Ovary (tissue), 10 donors: ENCODE measurements at places on chromosomes 7 and 10. TPM values are rescaled to one million over a fixed set of nuclear protein-coding genes. Genes with fewer than 3 reads are reported as not detected.

Gene TCF7L2
- 41.7 TPM for polyA plus RNA-seq

Gene A1CF
- polyA plus RNA-seq, result not detected

Gene GRM3
- polyA plus RNA-seq, result 0.10 TPM

Gene BMPER
- 5.4 TPM for polyA plus RNA-seq

Gene NKX2-3
- polyA plus RNA-seq, result 0.12 TPM

Gene MLXIPL
- polyA plus RNA-seq, result 0.71 TPM

Gene BTBD16
- polyA plus RNA-seq, result not detected

Gene BHLHA15
- polyA plus RNA-seq, result not detected

DNA sequence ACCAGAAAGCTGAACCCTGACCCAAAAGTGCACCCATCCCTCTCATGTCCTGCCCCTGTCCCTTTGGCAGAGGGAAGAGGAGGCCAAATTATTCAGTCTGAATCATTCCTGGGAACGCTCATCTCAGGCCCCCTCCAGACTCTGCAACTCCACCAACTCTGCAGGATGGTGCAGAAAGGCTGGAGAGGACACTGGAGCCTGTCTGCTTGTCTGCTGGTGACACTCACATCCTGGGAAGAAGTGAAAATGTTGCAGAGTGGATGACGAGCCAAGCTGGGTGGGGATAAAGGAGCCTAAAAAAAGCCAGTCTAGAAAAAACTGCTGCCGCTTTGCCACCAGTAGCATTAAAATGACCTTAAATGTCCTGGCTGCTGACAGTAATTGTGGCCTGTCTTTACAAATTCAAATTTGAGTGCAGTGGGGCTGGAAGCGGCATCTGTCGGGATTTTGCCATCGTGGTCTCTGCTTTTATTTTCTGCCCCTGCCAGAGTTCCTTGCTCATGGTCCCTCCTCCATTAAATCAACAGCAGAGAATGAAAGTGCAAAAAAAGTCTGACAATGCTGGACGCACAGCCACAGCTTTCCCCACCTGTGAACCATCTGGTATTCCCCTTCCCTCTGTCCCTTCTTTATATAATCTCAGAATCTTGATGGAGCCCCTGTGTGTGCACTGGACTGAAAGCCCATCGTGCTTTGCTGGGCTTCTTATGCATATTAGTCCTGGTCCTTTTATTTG is 63.9 kb downstream of the STK17A start:
- DNase-seq, result no peak

DNA sequence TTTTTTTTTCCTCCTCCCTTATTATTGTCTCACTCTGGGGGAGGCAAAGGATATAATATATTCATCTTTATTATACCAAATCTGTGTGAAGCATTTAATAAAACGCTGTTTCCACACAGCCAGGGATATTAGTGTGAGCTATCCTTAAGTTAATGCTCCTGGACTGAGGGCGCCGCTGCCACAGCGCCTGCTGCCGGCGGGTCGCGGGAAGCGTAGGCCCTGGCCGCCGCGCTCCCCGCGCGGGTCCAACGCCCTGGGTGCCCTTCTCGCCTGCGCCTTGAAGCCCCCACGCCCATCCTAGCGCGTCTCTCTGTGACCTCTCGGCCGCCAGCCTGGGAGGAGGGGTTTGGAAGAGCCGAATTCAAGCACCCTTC is 9.5 kb upstream of the LBX1 start:
- no peak for DNase-seq

DNA sequence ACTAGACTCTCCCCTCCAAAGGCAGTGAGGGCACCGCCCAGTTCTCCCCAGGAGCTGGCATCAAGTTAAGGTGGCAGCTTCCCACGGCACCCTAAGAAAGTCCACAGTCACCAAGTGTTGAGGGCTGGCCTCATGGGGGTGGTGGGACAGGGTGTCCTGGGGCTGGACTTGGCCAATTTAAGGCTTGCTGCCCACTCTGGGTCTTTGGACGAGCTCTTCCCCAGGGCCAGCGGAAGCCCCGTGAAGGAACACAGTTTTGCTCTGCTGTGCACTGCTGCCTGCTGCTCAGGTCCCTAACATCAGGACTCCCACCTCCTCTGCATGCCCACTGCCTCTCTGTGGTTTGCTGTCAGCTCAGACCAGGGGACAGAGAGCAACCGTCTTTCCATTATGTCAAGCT is 57.3 kb upstream of the TMEM72 start:
- no peak for DNase-seq

DNA sequence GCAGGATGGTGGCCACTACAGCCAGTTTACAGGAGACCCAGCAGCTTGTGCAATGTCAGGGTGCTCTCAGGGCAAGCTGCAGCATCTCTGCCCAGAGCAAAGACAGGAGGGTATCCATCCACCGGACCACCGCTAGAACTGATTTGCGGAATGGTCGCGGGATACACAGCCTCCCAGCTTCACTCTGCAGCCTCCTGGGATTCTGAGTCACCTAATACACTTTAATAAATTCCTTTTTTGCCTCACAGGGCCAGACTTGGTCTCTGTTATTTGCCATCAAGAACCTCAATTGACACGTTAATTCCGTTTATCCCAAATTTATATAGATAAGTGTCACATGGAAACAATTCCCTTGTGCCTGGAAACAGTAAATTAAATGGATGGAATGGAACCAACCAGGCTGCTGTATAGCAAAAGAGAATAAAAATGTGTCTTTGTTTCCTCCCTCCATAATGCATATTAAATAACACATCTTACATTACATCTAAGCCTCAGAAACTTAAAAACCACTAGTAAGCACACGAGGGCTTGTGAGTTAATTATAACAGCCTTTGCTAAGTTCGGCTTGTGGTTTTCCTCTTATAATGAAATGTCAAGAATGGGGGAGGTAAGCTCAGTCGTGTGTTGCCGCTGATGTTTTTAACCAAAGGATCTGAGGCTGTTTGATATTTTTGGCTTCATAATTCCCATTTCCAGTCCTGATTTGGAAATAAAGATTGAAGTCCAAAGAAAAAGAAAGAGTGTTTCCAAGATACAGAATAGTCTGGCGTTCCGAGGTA is 52.1 kb downstream of the ADRB1 start:
- no peak for DNase-seq

DNA sequence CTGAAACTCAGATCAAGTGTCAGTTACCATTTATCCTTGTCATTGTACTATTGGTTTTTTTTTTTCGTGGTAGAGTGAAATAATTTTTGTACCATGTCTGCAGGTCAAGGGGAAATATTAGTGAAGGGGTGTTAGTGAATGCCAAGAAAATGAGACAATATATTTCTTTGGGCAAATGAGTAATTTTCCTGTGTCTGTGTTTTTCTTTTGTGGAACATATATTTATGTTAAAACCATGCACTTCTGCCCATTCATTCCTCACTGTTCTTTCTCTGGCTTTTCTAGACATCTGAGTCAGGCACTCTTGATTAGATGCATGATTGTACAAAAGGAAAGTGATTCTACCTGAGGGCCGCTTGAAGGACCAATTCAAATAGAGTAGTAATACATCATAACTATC is 161.6 kb downstream of the BICC1 start:
- DNase-seq, result no peak
